ENCODE measurements at places on chromosomes 1 and 21. TPM values are rescaled to one million over a fixed set of nuclear protein-coding genes. Genes with fewer than 3 reads are reported as not detected.

CD1E gene
- not detected for total RNA-seq

C1orf87 gene
- not detected for total RNA-seq

MYOC gene
- 0.13 TPM for total RNA-seq

HOOK1 gene
- total RNA-seq, result not detected

RBM11 gene
- 0.26 TPM for total RNA-seq

DIO1 gene
- total RNA-seq, result not detected
